Activated CD4-positive, alpha-beta T cell treated with anti-CD3 and anti-CD28 coated beads for 4 hours (primary cell): ENCODE measurements at places on chromosomes 1 and 21.
A peak's percentile ranks its signal among the peaks of the same experiment; 100 is the strongest.

GRCh38 chr1:77831976-77832711, 52.7 kb downstream of the MIGA1 start:
- DNase-seq: no peak

DNA sequence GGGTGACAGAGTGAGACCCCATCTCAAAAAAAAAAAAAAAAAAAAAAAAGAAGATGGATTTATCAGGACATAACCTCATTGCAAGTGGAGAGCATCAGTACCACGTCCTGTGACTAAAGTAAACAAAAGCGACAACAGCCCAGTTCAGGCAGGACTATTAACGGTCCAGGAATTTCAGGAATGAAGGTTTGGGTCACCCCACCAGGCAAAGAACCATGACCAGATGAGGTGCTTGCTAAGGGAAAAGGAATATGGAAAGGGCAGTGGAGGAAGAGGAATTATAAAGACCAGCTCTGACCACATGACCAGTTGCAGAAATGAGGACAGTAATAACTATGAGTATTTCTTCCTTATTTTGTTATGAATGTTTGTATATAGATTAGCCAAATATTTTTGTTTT, 35.4 kb upstream of the EIF4G3 start:
- DNase-seq: no peak

GRCh38 chr1:156910309-156910782, 10.1 kb upstream of the LRRC71 start:
- DNase-seq: peak; percentile 52

DNA sequence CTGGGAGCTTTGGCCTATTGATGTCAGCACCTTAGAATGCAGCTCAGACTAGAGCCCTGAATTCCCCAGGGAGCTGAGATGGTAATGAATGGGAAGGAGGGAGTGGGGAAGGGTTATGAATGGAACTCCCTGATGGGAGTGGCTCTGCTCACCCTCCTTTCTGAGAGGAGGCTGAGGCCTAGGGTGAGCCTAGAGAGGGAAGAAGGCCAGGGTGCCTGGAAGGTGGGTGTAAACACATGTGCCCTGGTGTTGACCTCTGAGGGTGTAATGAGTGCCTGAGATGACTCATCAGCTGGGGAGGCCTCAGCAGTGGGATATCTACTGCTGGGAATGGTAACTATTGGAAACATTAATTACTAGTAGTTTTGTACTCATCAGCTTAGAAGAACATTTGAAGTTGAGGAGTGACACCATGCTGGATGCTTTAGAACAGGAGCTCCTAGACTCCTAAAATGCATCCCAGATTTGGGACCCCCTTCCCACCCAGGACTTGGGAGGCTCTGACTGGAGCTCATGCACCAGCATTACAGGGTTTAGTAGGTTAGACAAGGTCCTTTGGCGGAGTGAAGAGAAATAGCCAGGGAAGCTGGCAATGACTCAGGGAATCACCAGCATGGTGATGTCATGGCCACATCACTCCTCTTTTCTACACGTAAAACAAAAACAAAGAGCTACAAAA, 16.0 kb upstream of the PIGV start:
- no peak for DNase-seq

- DNase-seq: no peak
Observed at GRCh38 chr1:166140251-166140650, 26.6 kb downstream of the FAM78B start.

- no peak for DNase-seq
Observed at GRCh38 chr1:192260076-192260475, 56.7 kb upstream of the RGS21 start.

DNA sequence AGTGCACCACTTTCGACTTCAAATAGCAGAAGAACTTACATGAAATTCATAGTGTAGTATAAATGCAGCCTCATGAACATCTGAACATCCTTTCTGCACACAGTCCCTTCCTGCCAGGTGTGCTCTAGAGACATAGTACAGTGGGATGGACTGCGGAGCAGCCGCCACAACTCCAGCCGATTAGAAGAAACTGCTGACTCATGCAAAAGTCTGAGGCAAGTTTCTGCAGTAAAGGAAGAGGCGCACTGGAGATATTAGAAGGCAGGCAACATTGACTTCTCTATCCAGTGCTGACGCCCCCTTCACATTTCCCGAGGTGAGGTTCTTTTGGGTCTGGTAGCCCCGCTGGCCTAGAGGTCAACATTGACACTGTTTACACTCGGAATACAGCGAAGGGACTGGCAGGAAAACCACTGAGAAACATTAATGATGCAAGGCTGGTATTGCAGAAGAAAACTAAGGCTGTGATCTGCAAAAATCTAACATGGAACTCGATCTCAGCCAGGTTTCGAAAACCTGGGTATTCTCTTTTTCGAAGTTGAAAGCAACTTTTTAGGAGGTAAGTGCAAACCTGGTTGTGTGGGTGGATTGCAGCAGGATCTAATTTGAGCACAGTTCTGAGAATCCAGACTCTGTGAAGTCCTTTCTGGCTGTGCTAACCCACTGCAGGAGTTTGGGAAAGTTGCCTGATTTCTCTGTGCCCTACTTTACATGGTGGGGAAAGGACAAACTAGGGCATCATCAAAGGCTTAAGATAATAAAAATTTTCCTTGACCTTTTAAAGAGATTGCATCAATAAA, 90.7 kb downstream of the CDC7 start:
- DNase-seq: peak; percentile 18

DNA sequence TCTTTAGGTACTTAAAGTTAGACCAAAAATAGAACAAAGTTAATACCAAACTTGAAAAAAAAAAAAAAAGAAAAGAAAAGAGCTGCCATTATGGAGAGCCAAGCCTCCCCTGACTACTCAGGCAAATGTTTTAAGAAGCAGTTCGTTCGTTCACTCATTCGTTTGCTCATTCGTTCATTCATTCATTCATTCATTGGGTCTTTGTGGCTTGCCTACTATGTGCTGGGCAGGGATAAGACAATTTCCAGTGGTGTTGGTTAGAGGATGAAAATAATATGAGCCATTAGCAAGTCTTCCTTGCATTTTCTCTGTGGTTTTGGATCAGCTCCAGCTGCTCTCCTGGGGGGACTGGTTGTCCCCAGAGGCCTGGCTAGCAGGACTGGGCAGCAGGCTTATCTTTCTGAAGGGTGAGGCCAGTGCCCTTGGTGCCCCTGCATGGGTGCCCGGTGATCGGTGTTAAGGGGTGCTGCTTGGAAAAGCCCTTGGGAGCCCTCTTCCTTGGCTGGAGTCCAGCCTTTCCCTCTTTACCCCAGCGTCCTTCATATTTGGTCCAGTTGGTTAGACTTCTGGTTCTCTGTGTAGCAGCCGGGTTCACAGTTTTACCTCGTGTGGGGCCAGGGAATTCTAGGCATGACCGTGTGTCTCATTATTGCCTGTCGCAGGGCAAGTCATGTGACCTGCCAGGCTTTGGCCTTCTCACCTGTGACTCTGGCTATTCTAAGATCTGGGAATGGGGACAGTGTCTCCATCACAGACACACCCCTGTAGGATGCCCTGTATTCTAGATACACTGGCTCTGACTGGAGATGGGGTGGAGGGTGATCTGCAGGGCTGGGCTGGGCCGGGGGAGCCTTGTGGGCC, 32.8 kb downstream of the LHX4 start:
- no peak for DNase-seq

DNA sequence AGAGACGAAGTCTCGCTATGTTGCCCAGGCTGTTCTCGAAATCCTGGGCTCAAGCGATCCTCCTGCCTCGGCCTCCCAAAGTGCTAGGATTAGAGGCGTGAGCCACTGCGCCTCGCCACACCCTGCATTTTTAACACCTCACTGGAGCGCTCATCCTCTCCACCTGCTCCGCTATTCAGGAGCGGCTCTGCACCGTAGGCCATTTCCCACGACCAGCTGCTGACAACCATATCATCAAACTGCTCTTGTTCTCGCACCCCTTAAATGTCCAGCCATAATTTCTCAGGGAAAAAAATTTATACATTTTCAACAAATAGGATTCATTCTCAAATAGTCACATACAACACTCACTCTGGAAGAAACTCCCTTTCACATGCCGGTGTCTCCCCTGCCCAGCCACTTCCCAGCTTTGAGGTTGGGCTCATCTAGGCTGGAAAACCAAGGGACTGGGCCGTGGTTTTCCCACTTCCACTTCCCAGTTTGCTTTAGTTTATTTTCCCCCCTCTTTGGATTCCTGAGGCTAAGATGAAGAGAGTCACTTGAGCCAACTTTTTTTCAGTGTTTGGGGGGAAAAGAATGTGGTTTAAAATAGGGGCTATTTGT, 639 bp upstream of the IPO9 start:
- no peak for DNase-seq

DNA sequence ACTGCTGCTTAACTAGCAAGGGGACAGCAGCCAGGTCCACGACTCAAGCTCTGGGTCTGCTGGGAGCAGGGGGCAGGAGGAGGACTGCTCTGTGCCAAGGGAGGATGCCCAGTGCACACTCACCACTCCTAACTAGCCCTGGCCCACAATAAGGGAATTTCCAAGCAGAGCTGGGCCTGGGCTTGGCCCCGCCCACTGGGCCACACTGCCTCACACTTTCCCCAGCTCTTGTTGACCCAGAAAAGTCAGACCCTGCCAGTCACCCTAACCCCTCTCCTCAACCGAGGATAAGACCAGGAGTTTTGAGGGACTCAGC, 18.7 kb downstream of the SLC9A1 start:
- no peak for DNase-seq

DNA sequence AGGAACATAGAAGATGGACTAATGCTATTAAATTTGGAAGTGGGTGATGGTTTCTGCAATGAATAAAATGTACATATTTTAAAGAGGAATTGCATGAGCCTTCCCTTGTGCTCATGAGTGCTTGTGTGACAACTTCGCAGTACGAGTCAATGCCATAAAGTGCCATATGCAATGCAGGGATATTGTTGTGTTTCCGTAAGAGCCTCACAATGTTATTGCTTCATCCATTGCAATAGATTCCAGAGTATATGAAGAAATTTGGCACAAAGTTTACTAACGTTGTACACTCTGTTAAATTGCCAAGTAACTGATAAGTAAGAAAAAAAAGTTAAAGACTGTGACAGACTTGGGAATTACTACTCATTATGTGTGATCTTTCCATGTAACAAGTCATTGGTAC, 22.3 kb downstream of the BTG3 start:
- no peak for DNase-seq

DNA sequence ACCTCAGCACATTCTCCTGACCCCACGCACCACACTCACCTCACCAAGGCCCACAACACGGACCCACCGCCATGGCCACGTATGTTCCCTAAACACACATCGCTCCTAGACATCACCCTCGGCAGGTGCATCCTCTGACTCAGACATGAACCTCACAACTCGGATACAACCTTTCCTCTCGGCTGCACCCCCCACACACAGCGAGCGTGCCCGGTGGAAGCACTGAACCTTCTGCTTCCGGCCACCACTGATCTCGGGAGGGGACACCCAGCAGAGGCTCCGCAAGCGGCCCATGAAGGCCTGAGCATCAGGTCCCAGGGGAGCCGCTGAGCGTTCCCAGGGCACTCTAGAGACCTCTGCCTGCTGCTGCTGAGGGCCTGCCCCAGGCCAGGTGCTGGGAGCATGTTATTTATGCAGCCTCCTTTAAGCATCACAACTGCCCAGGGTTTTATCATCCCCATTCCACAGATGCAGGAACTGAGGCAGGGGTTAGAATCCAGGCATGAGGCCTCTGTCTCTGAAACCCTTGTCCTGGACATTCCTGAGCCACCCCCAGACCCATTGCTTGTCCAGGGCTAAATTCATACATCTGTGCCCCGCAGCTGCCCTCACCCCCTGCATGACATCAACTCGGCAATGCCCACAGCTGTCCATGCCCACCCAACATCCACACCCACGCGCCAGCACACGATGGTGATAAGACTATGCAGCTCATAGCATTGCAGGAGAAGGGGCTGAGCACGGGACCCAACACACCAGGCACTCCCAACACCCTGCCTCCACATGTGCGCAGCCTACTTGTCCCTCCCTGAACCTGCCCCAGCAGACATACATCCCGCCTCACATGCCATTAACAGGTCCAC, 27.0 kb downstream of the SDC3 start:
- no peak for DNase-seq

DNA sequence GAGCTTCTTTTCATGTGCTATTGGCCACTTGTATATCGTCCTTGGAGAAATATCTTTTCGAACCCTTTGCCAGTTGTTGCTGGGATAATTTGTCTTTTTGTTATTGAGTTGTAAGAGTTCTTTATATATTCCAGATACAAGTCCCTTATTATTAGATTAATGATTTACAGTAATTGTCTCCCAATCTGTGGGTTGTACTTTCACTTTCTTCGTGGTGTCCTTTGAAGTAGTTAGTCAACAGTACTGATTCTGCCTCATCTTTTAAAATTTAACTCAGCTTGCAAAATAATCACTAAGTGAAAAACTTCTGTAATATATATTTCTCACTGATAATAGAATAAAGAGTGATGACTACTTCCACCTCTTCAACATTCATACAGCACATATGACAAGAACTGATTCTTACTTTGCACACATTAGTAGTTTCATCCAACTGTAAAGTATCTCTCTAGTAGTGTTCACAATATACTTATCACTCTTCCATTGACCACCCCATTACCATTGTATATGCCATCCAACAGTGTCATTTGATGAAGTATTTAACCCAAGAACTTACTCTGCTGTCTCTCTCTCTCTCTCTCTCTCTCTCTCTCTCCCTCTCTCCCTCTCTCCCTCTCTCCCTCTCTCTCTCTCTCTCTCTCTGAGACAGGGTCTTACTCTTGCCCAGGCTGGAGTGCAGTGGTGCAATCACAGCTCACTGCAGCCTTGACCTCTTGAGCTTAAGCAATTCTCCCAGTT, 104.2 kb upstream of the DMRTA2 start:
- DNase-seq: no peak

GRCh38 chr1:7455796-7456721, 315.0 kb upstream of the VAMP3 start:
- DNase-seq: no peak

DNA sequence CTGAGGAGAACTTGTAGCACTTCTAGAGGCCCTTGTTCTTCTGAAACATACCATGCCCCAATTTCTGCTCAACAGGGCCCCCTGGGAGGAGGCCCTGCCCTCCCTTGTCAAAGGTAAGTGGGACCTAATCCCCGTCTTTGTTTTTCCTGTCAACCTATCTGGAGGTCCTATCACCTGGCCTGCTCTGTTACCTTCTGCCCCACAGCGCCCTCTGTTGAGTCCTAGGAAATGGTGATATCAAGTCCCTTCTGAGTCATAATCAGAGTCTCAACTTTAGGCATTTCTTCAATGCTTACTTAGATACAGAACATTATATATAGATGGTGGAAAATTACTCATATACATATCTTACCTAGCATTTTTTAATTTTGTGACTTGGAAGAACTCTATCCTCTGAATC, 28.2 kb upstream of the FCRL4 start:
- no peak for DNase-seq

DNA sequence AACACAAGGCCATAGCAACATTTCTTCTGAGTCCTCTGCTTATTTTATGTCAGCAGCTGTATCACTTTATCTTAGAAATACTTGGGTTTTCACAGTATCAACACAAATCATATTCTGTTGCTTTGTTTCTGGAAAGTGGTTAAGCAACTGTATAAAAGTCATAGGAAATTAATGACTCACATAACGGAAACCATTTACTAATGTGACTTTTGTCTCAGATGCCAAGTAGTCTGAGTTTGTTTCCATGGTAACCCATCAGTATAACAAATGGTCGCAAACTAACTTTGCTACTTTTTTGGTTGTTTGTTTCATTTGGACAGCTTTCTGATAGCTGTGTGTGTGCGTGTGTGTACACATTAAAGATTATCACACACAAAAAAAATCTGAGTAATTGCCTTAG, 31.1 kb downstream of the EEIG2 start:
- DNase-seq: peak; percentile 16

GRCh38 chr1:8145545-8146202, 119.6 kb upstream of the ERRFI1 start:
- no peak for DNase-seq
